ENCODE measurements at places on chromosomes 7 and 10. TPM values are rescaled to one million over a fixed set of nuclear protein-coding genes. Genes with fewer than 3 reads are reported as not detected.

DUS4L gene
- polyA plus RNA-seq = 16.3 TPM

DNA sequence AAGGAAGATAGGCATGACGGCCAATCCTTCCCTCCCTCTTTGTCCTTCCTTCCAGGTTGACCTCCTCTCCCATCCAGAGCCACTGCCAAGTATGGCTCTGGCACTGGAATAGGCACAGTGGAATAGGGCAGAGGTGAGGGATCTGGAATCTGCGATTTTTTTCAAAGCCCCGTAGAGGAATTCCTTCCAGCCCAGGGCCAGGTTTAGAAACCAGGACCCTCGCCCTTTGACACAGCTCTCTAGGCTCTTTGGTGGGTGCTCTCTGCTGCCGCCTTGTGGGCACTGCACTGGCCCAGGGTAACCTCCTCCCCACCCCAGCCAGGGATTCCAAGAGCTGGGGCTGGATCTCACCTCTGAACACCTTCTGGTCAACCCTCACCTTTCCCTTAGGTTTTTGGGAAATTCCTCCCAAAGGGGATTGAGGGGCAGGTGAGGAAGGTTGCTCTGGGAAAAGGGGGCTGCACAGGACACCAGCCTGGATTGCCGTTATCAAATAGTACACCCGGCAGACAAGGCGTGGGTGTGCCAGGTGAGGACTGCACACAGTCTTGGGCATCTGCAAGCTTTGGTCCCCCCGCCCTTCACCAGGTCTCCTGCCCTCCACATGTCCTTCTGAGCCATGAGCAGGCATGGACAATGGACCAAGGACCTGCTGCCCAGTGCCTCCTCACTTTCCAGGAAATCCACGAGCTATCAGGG lies 22.8 kb downstream of the C10orf105 start:
- DNase-seq = no peak

- peak; percentile 29 for DNase-seq
Measured at GRCh38 chr7:107592361-107593024, 12.4 kb downstream of the BCAP29 start.

FAM53B gene
- 31.2 TPM for polyA plus RNA-seq

VSTM2A gene
- 95.8 TPM for polyA plus RNA-seq

- no peak for DNase-seq
Measured at GRCh38 chr7:6500691-6501090, 50.6 kb downstream of the GRID2IP start.

HABP2 gene
- polyA plus RNA-seq = 0.17 TPM

TPK1 gene
- polyA plus RNA-seq = 4.4 TPM

- no peak for DNase-seq
Measured at GRCh38 chr7:132653366-132653930, 77.2 kb upstream of the PLXNA4 start.

DNA sequence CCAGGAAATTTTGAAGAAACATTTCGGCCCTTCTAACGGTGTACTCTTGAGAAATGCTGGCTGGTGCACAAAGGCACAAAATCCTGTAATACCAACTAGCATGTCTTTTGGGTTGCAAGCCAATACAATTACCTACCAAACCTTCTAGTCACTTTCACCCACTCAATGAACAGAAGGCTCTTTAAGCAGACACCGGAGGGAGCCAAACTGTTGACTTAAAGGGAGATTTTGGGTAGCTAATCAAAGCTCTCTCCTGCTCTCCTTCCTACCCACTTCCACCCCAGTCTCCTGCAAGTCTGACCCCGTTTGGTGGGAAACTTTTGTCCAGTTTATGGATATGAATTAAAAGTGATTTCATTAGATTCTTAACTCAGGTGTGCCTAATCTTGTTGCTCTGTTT lies 24.0 kb downstream of the GRM3 start:
- DNase-seq = no peak

PLA2G12B gene
- polyA plus RNA-seq = 0.18 TPM

GRCh38 chr7:84264396-84264795 lies 69.8 kb upstream of the SEMA3A start:
- DNase-seq = no peak

DNA sequence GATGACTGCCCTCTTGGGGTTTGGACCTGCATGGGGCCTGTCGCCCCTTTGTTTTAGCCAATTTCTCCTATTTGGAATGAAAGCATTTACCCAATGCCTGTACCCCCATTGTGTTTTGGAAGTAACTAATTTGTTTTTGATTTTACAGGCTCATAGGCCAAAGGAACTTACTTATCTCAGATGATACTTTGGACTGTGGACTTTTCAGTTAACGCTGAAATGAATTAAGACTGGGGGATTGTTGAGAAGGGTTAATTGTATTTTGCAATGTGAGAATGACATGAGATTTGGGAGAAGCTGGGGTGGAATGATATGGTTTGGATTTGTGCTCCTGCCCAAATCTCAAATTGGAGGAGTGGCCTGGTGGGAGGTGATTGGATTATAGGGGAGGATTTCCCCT lies 185.8 kb upstream of the PHYHIPL start:
- DNase-seq = no peak

DNA sequence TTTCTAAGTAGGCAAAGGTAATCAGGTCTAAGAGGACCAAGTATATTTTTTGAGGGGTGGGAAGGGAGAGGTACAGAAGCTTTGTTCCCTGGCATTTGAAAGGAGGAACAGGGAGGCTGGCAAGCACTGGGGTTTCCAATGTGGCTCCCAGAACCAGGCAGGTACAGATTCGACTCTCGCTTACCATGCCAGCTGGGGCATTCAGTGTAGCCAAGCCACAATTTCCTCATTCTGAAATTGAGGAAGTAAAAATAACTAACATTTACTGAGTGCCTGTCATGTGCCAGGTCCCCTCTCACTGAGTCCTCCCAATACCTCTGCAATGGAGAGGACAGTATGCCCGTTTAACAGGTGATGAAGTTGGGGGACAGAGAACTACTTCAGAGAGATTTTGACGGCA lies 45.9 kb upstream of the BET1 start:
- DNase-seq = no peak

GRCh38 chr7:24781106-24781505 lies 23.8 kb upstream of the GSDME start:
- DNase-seq = no peak

DNA sequence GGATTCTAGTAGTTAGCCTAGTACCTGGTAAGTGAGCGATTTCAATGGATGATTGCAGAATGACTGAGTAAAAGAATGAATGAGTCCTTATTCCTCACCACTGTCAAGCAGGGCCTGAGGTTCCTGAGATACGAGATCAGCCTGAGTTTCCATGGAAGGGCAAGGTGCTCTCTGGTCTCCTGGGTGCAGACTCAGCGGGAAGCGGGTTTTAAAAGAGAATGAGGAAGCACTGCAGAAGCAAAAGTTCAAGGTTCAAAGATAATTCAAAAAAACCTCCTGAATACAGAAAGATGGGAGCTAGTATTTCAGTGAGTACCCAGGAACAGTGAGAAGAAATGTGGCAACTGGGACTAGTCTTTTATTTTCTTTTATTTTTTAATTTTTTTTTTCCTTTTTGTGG lies 4.3 kb downstream of the ZNF3 start:
- DNase-seq = no peak

- no peak for DNase-seq
Measured at GRCh38 chr7:140060788-140061606, 1.8 kb downstream of the PARP12 start.

DNA sequence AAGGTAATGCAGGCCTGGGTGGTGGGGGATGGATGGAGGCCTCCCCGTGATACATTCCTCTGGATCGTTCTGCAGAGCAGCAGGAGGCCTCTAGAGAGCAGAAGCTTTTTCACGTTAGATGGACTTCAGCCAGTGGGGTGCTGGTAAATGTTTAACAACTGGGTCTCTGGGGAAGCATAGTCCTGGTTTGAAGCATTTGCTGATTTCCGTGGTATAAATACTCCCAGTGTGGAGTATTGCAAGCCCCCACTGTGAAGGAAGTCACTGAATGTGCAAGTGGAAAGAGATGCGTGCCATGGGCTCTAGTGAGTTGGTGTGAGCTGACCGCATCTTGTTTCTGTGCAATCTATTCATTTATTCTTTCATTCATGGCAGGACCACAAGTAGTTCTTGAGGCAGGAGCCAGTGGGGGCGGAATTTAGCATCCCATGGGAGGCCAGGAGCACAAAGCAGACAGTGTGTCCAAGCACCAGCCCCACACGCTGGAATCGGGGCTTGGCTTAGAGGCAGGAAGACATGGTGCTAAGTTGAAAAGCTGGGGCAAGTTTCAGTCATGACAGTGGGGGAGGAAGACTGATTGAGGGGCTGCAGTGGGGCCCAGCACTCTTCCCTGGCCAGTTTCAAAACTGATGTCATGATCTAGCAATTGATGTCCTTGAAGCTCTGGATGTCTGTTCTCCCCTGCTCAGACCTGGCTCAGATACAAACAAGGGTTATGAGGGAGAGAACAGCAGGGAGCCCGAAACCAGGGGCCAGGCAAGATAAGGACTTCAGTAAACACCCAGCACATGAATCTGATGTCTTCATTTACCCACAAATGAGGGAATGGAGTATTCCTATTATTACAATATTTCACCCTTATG lies 280.9 kb upstream of the LYZL1 start:
- peak; percentile 49 for DNase-seq

DNA sequence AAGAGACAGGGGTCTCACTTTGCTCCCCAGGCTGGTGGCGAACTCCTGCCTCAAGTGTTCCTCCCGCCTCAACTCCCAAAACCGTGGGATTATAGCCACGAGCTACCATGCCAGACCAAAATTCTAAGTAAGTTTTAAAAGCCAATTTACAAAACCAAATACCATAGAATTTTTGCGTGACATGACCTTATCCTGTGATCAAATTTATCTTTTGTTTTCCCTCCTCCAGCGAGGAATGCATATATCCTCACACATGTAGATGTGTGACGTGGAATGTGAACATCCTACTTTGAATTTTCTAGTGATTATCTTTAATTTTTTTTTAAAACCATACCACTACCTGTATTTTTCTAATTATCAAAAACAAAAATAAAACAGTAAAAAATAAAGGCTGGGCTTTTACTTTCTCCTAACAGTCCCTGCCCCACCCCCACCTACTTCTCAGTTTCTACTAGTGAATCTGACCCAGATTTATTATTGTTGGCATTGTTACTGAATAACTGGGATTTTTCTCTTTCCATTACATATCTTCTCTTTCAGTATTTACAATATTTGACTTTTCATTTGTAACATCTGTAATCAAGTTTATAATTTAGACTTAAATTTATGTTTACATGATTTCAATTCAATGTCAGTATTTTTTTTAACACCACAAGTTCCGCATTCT lies 26.0 kb downstream of the CYTH3 start:
- no peak for DNase-seq

GRCh38 chr7:40879941-40880543 lies 745.2 kb downstream of the SUGCT start:
- no peak for DNase-seq

GRCh38 chr7:89311886-89312285 lies 516.3 kb upstream of the TEX47 start:
- DNase-seq = no peak

ABI1 gene
- polyA plus RNA-seq = 87.0 TPM

DNA sequence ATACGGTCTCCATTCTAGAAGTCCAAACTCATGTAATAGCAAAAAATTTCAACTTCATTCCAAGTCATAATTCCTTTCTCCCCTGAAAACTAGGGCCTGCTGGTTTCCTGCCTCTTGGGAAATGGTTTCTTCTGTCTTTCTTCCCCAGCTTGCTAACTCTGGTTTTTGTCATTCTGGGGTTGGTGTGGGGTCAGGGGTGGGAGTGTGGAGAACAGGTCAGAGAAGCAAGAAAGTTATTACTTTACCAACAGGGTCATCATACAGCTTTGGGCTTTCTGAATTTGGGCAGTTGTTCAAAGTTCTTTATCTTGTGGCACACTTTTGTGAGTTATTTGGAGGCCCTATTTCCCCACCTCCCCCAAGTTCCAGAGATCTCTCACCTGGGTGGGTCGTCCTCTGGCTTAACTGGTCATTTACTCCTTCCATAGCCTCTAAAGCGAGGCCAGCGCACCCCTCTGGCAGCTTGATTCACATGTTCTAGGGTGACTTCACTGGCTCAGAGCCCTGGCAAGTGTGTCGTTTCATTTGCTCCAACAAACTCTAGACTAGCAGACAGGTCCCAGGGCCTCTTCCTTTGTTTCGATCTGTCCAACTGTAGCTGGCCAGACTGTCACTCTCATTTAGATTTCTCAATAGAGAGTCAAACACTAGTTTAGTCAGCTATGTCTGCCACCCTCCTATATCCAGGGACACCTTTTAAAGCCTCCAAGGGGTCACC lies 161.2 kb downstream of the JCAD start:
- no peak for DNase-seq

- no peak for DNase-seq
Measured at GRCh38 chr7:91603707-91604106, 276.8 kb downstream of the MTERF1 start.

- DNase-seq = no peak
Measured at GRCh38 chr7:127021019-127021738, 231.6 kb downstream of the GRM8 start.

- no peak for DNase-seq
Measured at GRCh38 chr10:29914986-29915785, 144.2 kb downstream of the JCAD start.

TFEC gene
- 2.6 TPM for polyA plus RNA-seq

ITIH5 gene
- 32.4 TPM for polyA plus RNA-seq

DNA sequence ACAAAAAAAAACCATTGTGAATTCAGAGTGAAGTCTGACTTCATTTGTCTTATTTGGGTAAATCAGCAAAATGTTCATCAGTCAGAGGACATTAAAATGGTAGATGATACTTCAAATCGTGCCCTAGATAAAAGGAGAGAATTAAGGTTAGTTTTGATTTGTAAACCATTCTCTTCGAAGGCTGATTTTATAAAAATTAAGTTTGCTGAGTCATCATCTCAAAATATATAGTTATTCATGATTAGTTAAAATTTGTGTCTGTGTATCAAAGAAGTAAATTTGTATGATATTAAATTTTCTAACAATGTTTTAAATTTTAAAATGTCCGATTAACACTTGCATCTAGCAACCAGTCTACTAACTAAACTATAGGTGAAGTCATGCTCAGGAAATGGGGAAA lies 35.3 kb downstream of the MET start:
- no peak for DNase-seq

- no peak for DNase-seq
Measured at GRCh38 chr7:91408388-91409154, 144.3 kb downstream of the FZD1 start.

- DNase-seq = no peak
Measured at GRCh38 chr10:88314362-88314761, 268.8 kb downstream of the RNLS start.

- no peak for DNase-seq
Measured at GRCh38 chr10:14017467-14017866, 313.3 kb downstream of the FRMD4A start.

ZNF736 gene
- 15.5 TPM for polyA plus RNA-seq

GRCh38 chr7:42380401-42380800 lies 143.4 kb upstream of the GLI3 start:
- DNase-seq = no peak

BMPER gene
- polyA plus RNA-seq = 26.4 TPM

All from spinal cord (tissue), 10 donors.